A549 treated with ZK216348 at 1 μM for 4 hours (cell line): ENCODE measurements at places on chromosomes 7 and 10. TPM values are rescaled to one million over a fixed set of nuclear protein-coding genes. Genes with fewer than 3 reads are reported as not detected.

NME8 gene
- not detected in 5 replicates for total RNA-seq

STEAP1 gene
- 13.1 to 14.5 TPM (median 13.4 TPM) in 5 replicates for total RNA-seq

SPDYE5 gene
- not detected in 5 replicates for total RNA-seq

INHBA gene
- total RNA-seq = 0.20 to 1.0 TPM (median 0.61 TPM) in 5 replicates

FAM25C gene
- total RNA-seq = 1.5 to 4.0 TPM (median 2.4 TPM) in 3 of 5 replicates, not detected in the others

SLC16A12 gene
- 0.09 to 0.27 TPM (median 0.19 TPM) in 5 replicates for total RNA-seq

CTNNA3 gene
- total RNA-seq = not detected in 5 replicates

ZP3 gene
- total RNA-seq = 13.1 to 23.3 TPM (median 18.2 TPM) in 5 replicates

FGL2 gene
- total RNA-seq = not detected in 5 replicates

AKR1C8 gene
- total RNA-seq = 0.29 TPM in 1 of 5 replicates, not detected in the others

HIPK2 gene
- total RNA-seq = 21.0 to 45.2 TPM (median 32.1 TPM) in 5 replicates

CDHR3 gene
- total RNA-seq = 4.7 to 5.8 TPM (median 5.4 TPM) in 5 replicates

SPAM1 gene
- total RNA-seq = not detected in 5 replicates

STEAP1B gene
- total RNA-seq = 0.16 to 0.23 TPM (median 0.18 TPM) in 3 of 5 replicates, not detected in the others

FBXL13 gene
- 0.33 to 0.83 TPM (median 0.36 TPM) in 5 replicates for total RNA-seq

GATA3 gene
- 3.2 to 5.7 TPM (median 4.4 TPM) in 5 replicates for total RNA-seq
